ENCODE measurements at places on chromosomes 4 and X.
A peak's percentile ranks its signal among the peaks of the same experiment; 100 is the strongest.

DNA sequence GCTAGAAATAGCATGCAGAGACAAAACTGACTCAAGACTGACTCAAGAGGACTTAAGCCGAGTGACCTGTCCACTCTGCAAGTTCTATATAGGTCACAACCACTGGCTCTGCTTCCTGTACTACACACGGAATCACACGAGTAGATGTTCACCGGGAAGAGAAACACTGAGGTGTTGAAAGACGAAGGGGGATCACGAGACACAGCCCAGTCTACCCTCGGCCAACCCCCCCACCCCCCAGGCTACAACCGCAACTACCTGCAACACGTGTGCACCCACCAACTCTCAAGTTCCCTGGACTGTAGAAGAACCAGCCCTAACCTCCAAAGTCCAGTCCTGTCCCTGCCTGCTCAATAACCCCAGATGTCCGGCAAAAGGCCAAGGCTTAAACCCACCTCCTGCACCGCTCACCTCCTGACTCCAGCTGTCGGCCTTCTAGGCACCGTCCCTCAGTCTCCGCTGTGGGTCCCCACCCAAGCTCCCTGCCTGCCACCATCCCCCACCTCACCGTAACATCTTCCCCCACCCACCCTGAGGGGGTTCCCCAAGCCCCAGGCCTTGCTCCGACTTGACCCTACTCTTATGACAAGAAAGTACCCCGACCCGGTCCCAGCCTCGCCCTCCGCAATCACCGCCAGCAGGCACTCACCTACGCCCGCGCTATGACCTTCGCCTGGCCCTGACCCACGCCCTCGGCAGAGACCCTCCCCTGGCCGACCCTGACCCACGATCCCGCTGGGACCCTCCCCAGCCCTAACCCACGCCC is 739 bp downstream of the GAK start:
- no peak for DNase-seq

DNA sequence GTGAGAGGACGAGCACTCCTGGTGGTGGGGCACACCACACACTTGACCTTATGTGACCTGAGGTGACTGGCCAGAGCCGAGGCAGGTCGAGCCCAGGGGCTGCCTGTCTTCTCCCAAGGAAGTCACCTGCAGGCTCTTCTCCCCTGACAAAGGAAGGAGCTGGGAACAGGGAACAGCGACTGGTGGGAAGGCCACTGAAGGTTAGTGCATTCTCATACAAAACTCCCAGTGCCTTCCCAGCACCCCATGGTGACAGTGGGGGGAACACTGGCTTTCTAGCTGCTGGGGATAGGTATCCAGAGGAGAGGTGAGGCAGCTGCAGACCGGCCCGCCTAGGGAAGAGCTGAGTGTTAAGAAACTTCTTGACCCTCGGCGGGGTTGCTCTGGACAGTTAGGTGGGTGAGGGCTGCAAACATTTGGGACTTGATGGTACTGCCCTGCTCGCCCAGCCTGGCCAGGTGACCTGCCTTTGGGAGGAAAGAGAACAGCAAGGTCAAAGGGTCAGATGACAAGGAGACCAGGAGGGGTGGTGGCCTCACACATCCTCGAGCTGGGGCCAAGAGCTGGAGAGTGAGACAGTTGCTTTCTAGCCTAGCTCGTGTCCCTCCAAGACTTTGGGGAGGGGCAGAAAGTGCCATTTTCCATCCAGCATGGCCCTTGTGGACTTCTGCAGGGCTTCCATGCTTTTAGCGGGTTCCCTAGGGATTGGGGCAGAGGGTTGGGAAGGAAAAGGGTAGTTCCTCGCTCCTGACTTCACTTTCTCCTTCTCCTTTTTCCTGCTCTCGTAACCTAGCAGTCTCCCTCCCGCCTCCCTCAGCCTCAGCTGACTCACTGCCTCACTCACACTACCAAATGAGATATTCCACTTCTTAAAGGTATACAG is 2.7 kb downstream of the NALF2 start:
- no peak for DNase-seq

- peak; percentile 61 for DNase-seq
Measured at GRCh38 chrX:136953867-136954787, 73.6 kb upstream of the RBMX start.

DNA sequence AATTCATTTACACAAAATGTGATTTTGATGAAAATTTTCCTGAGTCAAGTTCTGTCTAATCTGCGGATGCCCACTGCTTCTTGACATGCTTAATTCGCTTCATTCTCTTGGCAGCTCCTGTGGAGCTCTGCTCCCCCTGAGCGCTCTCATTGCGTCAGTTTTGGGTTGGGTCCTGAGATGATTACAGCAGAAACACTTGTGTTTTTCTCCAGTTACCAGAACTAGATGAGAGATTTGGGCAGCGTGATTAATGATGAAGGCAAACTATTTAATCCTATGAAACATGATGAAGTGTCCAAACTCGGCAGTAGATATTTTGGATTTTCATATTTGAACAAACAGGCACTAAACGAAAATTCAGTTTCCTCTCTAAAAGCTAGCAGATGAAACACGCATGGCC is 4.2 kb upstream of the CXCL1 start:
- DNase-seq: no peak

DNA sequence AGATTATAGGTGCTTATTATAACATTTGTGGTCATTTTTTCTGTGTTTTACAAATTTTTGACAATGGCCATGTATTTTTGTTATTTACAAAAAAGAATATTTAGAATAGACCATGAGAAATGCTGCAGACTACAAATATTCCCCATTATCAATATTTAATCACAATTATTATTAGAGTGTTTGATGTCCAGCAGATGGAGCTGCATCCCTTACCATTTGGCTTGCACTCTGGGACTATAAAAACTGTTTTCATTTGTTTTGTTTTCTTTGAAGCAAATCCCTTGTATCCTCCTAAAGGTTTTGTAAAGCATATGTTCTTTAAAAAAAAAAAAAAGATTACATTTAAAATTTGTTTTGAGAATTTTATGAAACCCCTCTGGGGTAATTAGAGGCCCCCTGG is 85.6 kb upstream of the CXorf66 start:
- no peak for DNase-seq

- no peak for DNase-seq
Measured at GRCh38 chr4:26206999-26207398, 113.8 kb upstream of the RBPJ start.

GRCh38 chr4:100838286-100838685 is 320.5 kb upstream of the EMCN start:
- no peak for DNase-seq

DNA sequence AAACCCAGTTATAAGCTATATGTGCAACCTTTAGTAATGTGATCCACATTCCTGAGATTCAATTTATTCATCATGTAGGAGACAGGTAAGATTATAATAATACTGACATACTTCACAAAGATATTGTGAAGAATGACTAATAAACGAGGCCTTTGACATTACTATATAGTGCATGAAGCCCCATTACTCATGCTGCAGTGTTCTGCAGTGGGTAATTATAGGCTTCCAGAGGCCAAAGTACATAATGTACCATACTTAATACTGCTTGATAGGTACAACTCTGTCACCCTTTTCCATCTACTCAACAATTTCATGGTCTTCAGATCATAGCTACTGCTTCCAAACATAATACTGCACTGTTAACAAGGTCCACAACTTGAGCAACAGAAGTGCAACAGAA is 68.9 kb downstream of the COL25A1 start:
- DNase-seq: no peak

- DNase-seq: no peak
Measured at GRCh38 chr4:83552083-83552482, 16.2 kb downstream of the GPAT3 start.

DNA sequence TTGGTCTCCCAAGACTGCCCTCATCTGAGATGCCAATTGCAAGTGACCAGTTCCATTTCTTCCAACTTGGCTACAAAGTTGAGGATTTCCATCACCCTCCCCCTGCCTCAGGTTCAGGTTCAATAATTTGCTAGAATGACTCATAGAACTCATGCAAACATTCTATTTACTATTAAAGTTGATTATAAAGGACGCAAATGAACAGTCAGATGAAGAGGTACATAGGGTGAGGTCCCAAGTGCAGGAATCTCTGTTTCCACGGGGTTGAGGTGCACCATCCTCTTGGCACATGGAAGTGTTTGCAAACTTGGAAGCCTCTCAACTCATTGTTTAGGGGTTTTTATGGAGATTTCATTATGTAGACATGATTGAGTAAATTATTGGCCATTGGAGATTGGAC is 41.0 kb downstream of the FGFBP1 start:
- DNase-seq: no peak

- DNase-seq: no peak
Measured at GRCh38 chr4:120755864-120756263, 166.7 kb downstream of the PRDM5 start.

DNA sequence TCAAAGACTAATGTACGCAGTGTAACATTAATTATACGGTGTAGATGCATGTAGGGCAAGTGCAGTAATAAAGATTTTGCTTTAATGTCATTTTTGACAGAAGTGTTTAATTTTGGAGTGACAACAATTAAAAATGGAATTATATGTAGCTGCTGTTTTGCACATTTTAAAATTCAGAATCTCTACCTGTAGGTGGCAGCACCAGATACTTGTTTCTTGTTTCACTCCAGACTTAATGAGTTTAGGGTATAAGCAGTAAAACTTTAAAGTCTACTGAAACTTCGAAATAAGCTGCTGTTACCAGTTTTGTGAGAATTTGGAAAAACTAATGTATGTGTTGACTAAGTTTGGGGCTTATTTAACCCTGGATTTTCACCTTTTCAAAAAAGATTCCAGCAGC is 144.9 kb downstream of the POLA1 start:
- DNase-seq: no peak

DNA sequence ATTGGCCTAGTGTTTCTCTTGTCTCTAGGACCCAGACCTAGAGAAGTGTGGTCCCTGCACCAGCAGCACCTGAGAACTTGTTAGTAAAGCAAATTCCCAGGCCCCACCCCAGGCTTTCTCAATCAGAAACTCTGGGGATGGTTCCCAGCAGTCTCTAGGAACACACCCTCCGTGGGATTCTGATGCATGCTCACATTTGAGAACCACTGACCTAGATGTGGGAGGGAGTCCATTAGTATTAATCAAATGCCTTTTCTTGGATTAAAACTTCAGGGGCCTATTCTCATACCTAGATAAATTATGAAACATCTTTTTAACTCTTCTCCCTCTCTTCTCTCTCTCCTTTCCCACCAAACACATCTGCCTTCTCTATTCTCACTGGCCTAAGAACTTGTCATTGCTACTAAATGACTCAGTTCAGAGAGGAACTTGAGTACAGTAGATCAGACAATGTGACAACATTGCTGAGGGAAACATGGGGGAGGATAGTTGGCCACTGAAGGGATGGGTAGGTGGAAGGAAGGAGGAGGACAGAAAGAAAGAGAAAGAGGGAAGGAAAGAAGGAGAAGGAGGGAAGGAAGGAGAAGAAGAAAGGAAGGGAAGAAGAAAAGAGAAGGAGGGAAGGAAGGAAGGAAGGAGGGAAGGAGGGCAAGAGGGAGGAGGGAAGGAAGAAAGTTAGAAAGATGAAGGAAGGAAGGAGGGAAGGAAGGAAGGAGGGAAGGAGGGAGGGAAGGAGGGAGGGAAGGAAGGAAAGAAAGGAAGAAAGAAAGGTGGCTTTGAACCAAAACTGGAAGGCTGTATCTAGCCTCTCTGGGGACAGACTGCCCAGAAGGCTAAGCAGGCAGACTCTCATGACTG is 132.7 kb upstream of the MAP3K15 start:
- DNase-seq: no peak

DNA sequence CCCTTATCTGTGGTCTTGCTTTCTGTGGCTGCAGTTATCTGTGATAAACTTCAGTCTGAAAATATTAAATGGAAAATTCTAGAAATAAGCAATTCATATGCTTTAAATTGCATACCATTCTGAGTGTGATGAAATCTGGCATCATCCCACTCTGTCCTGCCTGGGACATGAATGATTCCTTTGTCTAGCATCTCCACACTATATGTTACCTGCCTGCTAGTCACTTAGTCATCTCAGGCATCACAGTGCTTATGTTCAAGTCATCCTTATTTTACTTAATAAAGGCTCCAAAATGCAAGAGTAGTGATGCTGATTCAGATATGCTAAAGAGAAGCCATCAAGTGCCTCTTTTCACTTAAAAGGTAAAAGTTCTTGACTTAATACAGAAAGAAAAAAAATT is 14.3 kb upstream of the RAB9B start:
- no peak for DNase-seq

GRCh38 chr4:181216501-181216900 is 1026.7 kb upstream of the TENM3 start:
- DNase-seq: no peak

DNA sequence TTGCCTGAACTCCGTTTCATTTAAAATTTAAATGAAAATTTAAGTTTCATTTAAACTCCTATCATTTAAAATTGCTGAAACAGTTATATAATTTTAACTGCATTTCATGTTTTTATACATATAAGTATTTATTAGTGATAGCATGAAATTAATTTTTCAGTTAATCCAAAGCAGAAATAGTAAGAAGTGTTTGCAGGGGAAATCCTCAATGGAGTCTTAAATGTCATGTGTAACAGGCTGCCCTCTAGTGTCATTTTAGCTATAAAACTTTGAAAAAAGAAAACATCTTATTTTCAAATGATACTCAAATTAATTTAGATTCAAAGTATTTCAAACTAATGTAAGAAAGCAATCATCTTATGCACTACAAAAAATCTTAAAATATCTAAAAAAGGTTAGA is 27.2 kb downstream of the TAPT1 start:
- no peak for DNase-seq

- no peak for DNase-seq
Measured at GRCh38 chrX:113399506-113400192, 559.0 kb upstream of the AMOT start.

- DNase-seq: no peak
Measured at GRCh38 chr4:38656111-38656510, 7.9 kb upstream of the KLF3 start.

GRCh38 chr4:41216294-41217019 is 2.1 kb upstream of the APBB2 start:
- DNase-seq: no peak

- peak; percentile 81 for DNase-seq
Measured at GRCh38 chr4:36243355-36244256, 708 bp downstream of the ARAP2 start.

DNA sequence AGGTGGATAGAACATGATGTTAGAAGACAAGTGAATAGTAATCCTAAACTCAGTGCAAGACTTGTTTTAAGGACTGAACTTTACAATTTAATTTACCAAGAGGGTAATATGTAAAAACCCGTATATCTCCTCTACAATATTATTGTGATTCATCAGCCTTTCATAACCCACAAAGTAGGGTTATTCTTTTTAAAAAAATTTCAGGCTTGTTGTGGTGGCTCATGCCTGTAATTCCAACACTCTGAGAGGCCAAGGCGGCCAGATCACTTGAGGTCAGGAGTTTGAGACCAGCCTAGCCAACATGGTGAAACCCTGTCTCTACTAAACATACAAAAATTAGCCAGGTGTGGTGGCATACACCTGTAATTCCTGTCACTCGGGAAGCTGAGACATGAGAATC is 7.2 kb downstream of the IBSP start:
- DNase-seq: no peak
